Mesenteric fat pad (tissue), 1 donor: ENCODE measurements at places on chromosomes 1 and 21.

DNA sequence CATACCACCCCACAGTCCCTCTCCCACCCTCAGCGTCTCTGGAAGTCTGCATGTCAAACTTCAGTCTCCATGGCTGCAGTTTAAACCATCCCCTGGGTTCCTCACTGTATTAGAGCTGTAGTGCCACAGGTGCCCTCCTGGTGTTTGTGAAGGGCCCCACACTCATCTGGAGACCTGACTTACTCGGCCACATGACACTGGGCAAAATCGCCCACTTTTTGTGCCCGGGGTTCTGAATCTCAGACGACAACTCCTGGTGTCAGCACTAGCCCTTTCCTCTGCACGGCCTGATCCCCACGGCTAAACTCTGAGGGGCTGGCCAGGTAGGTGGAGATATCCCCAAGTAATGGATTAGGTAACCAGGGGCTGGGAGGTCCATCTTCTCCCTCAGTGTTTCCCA lies 6.5 kb downstream of the INKA2 start:
- peak; percentile 68 for DNase-seq

- no peak for DNase-seq
Measured at GRCh38 chr1:38727684-38728584, 131.6 kb downstream of the RRAGC start.

- no peak for DNase-seq
Measured at GRCh38 chr1:40161888-40162397, 756 bp downstream of the RLF start.

DNA sequence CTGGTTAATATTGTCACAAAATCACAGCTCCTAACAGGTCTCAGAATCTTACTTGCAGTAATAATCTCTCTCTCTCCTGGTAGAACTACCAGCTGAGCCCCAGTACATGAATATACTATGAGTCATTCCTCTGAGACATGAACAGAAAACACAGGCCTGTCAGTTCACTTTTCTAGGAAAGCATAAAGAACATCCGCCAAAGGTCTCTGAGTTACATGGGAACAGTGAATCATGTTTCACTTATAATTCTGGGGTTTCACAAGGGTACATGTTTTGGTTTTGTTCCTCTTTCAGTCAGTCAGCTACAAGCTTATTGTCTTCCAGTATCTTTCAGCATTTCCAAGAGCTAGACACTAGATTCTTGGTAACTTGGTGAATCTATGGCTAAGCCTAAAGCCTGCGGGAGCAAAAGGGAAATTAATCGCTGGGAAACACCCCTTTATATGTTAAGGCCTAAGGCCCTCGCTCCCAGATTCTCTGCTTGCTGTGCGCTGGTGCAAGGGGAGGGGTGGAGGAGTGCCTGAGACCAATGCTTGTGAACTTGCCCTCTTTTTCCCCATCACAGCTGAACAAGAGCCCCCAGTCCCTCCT lies 31.7 kb downstream of the IFNGR2 start:
- DNase-seq: peak; percentile 28

DNA sequence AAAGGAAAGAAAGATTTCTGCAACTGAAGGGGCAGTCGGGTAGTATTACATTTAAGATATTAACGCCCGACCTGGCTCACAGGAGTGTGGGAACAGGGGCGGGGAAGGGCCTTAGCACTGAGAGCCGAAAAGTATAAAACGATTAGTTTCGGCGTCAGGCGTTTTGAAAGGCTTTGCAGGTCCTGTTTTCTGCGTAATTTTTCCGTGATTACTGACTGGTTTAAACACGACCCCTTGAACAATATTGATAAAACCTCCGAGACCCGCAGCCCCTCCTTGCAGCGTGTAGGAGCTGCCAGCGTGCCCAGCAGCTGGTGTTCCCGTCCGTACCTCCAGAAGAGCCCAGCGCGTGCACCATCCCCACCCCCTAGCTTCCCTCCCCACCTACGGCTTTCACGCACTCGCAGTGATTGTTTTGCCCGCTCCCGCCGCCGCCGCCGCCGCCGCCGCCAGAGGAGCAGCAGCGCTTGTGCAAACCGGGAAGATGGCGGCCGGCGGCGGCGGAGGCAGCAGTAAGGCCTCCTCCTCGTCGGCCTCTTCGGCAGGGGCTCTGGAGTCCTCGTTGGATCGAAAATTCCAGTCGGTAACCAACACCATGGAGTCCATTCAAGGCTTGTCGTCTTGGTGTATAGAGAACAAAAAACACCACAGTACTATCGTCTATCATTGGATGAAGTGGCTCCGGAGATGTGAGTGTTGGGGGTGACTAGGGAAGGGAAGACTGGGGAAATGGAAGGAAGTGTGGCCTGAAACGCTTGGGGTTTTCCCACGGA lies 470 bp downstream of the RPRD2 start:
- peak; percentile 94 for DNase-seq

- DNase-seq: no peak
Measured at GRCh38 chr1:233395863-233396646, 68.5 kb downstream of the MAP3K21 start.

DNA sequence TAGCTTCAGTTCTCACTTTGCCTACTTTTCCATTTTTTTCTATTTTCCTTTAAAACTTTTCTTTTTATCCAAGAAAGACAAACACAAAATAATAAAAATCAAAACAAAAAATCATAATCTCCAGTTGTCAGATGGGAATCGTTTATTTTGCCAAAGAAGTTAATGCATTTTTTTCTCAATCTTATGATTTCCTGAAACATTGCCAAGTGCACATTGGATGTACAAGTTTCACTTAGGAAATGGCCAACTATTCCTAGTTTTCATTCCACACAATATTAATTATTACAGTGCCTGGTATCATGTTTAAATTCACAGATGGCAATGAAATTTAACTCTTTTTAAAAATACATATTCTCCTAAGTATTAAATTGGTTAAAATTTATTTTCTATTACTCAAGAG lies 1050.5 kb downstream of the TTLL7 start:
- DNase-seq: no peak

- DNase-seq: no peak
Measured at GRCh38 chr1:20250340-20250989, 40.2 kb upstream of the VWA5B1 start.

GRCh38 chr1:87796471-87796901 lies 467.8 kb downstream of the LMO4 start:
- DNase-seq: no peak

DNA sequence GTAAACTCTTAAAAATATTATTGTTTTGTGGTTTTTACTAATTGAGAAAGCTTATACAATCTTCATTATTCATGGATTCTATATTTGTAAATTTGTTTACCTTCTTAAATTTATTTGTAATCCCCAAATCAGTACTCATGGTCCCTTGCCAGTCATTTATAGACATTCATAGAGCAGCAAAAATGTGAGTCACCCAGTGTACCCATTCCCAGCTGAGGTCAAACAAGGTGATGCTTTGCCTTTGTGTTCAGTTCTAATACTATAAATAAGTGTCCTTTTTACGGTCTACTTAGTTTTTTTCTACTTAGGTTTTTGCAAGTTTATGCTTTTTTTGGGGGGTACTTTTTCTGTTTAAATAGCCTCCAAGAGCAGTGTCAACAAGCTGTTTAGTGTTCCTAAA lies 36.1 kb downstream of the SORT1 start:
- no peak for DNase-seq

- no peak for DNase-seq
Measured at GRCh38 chr1:219066631-219067349, 106.9 kb upstream of the LYPLAL1 start.

DNA sequence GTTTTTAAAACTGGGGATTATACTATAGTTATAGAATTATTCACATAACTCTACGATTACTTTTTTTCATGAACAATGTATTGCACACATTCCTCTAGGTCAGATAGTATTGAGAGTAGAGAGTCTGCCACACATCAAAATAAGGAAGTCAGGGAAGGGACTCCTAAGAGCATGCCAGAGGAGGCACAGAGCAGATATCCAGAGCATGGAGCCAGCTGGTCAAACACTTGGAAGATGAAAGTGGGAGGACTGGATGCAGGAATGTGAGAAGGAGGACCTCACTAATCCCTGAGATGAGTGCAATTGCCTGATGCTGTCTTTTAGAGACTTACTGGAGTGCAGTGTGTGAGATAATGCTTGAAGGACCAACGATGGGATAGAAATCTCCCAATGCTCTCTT lies 9.6 kb upstream of the RFX5 start:
- DNase-seq: no peak

GRCh38 chr1:93448292-93448982 lies 519 bp downstream of the FNBP1L start:
- DNase-seq: no peak

- DNase-seq: no peak
Measured at GRCh38 chr1:51192213-51192843, 43.7 kb upstream of the RNF11 start.

GRCh38 chr1:10610901-10611600 lies 136.3 kb downstream of the PEX14 start:
- DNase-seq: no peak

DNA sequence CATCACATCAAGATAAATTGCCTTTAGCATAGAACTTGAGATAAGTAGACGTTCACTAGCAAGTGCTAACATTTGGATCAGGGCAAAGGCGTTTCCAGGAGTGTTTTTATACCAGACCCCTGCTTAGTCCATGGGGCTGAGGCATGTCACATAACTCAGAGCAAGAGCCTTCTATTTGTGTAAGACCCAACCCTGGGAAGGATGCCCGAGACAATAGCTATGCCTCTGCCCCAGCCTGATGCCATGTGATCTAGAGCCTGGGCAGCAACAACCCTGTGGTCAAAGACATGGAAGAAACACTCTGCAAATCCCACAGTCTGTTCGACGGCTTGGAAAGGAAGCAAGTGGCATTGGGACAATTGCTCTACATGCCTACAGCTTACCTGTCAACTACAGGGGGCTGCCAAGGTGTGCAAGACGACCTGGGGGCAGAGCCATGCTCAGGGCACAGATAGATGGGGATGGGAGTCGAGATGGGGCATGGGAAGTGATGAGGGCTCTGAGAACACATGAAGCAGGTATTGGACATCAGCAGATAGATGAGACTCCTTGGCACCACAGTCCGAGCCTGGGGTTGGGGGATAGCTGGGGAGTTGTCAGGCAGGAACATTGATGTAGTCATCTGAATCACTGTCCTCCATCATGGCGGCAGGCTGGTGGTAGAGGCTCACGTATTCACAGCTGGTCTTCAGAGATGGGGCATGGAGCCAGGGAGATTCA lies 7.3 kb downstream of the IL24 start:
- no peak for DNase-seq

DNA sequence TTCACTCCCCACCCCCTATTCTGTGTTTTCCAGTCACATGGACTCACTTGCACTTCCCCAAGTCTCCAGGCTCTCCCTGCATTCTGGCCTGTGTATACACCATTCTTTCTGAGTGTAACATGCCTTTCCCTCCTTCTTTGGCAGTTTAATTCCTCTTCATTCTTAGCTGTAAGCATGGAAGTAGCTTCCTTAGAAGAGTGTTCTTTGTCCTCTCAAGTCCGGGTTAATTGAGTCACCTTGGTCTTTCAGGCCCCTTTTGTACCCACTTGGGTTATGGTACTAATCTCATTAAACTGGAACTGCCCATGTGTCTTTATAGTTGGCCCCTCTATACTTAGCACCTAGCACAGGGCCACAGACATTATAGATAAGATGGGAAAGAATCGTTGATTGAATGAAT lies 525.3 kb upstream of the ADGRL4 start:
- no peak for DNase-seq

DNA sequence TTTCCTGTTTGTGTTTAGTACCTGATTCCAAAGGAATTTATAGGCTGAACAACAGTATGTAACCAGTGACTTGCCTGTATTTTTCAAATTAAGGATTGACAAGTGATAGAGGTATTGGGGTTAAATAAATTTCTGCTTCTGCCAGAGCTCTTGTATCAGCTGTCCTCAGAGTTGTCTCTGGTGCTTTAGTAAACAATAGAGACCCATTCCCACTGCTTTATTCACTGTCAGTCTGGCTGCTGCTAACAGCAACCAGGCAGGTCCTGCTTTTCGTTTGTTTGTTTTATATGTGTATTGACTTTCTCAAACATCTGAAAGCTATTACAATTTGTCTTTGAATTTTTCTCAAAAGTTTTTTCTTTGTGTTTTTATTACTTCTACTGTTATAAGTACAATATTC lies 76.1 kb downstream of the OLFM3 start:
- no peak for DNase-seq

- no peak for DNase-seq
Measured at GRCh38 chr1:240170266-240170665, 78.6 kb downstream of the FMN2 start.

DNA sequence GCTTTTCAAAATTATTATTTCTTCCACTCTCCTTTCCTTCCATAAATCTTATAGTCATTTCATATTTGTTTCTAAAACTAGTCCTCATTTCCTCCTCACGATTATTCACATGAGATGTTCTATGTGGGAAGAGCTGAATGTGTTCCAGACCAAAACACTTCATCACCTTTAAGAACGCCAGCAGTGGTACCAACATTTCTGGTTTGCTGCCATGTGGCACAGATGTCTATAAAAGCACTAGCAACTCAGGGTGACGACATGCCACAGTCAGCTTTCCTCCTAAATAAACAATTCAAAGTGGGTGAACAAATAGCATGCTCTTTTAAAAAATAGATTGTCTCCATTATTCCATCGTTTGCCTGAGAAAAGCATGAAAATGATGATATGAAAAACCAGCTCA lies 1217.8 kb upstream of the ADGRL2 start:
- DNase-seq: no peak

- no peak for DNase-seq
Measured at GRCh38 chr1:77513839-77514763, 168.4 kb downstream of the ZZZ3 start.

DNA sequence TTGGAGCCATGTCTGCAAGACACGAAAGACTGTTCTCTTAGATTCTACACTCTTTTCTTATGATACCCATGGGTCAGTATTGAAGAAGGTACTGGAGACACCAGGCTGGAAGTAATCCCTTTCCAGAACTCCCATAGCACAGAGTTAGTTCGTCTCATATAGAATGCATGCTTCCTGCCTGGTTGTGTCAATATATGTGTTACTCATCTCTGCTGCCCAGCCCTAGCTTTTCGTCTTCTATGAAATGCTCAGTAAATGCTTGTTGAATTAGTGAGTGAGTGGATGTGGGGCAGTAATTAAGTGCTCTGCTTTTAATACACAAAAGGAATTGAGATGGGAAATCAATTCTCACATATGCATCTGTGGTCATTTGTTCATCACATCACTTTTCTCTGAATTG lies 32.1 kb downstream of the ADCY10 start:
- DNase-seq: no peak

- DNase-seq: no peak
Measured at GRCh38 chr1:175787881-175788280, 44.5 kb upstream of the TNR start.

DNA sequence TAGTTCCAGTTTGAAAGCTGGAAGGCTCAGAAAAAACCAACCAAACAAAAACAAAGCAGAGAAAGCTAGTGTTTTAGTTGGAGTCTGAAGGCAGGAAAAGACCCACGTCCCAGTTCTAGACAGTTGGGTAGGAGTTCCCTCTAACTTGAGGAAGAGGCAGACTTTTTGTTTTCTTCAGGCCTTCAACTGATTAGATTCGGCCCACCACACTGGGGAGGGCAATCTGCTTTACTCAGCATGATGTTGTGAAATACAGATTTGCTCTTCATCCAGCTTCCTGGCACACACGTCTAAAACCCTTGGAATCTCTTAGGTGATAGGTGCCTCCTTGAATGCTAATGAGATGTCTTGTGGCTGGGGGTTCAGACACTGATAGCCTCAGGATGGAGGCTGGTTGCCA lies 49.1 kb upstream of the CSF3R start:
- peak; percentile 62 for DNase-seq

GRCh38 chr1:176989023-176989422 lies 175.5 kb downstream of the ASTN1 start:
- DNase-seq: no peak
